ENCODE measurements at places on chromosomes 4 and X.

GRCh38 chrX:15143825-15144121 lies 126.1 kb downstream of the ASB9 start:
- H3K36me3 ChIP-seq: no peaks in the 10 kb centered on the region
- DNase-seq: no peak
- no peaks in the 10 kb centered on the region for H3K27me3 ChIP-seq
- H3K27ac ChIP-seq: no peak overlapping the region
- no peak overlapping the region for H3K4me3 ChIP-seq

- peaks cover 4% of the 10 kb centered on the region for H3K4me1 ChIP-seq
- H3K27me3 ChIP-seq: peaks cover 6% of the 10 kb centered on the region
- H3K36me3 ChIP-seq: no peaks in the 10 kb centered on the region
- no peak overlapping the region for H3K27ac ChIP-seq
- no peak overlapping the region for H3K4me3 ChIP-seq
Measured at GRCh38 chrX:1323315-1323714, 13.3 kb upstream of the IL3RA start.

GRCh38 chr4:138945401-138945800 lies 70.2 kb upstream of the NOCT start:
- H3K36me3 ChIP-seq: no peaks in the 10 kb centered on the region
- DNase-seq: no peak
- H3K4me1 ChIP-seq: no peaks in the 10 kb centered on the region
- H3K4me3 ChIP-seq: no peak overlapping the region
- H3K27ac ChIP-seq: no peak overlapping the region
- no peaks in the 10 kb centered on the region for H3K27me3 ChIP-seq

DNA sequence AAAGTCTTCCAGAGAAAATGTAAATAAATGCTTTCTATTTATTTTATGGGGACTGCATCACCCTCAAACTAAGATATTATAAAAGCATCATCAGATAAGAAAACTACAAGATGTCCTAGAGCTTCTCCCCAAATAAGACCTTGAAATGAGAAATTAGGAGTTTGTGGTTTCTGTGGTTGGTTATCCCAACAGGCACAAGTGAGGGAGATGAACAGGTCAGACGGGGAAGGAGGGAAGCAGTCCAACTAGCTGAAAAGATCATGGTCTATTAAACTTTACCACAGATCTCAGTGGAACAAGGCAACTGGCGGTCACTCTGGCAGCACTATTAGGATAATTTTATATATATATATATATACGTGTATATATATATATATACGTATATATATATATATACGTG lies 319.3 kb upstream of the GRID2 start:
- no peaks in the 10 kb centered on the region for H3K36me3 ChIP-seq
- H3K4me3 ChIP-seq: no peak overlapping the region
- no peaks in the 10 kb centered on the region for H3K4me1 ChIP-seq

GRCh38 chr4:141686146-141686775 lies 49.9 kb downstream of the IL15 start:
- H3K27me3 ChIP-seq: no peaks in the 10 kb centered on the region
- no peaks in the 10 kb centered on the region for H3K36me3 ChIP-seq
- no peak overlapping the region for H3K27ac ChIP-seq
- no peak overlapping the region for H3K4me3 ChIP-seq
- DNase-seq: no peak

GRCh38 chrX:1380672-1381233 lies 11.2 kb downstream of the SLC25A6 start:
- H3K27me3 ChIP-seq: peaks cover 17% of the 10 kb centered on the region
- DNase-seq: no peak
- no peak overlapping the region for H3K27ac ChIP-seq
- H3K36me3 ChIP-seq: peaks cover 10% of the 10 kb centered on the region

DNA sequence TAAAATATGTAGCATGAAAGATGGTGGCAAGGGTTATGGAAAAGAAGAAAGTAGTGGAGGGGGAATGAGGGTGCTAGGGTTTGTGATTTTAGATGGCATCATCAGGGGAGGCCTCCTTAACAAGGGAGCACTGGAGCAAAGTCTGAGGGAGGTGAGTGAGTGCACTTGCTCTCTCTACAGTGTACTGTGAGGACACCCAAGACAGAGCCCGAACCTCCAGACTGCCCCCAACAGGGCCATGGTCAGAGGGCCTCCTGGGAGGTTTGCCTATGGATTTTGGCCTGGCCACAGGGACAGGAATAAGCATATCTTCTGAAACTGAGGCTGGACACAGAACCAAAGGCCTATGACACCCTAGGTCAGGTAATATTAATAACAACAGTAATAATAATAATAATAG lies 21.4 kb upstream of the PJA1 start:
- H3K27ac ChIP-seq: no peak overlapping the region
- H3K4me1 ChIP-seq: peaks cover 26% of the 10 kb centered on the region
- H3K27me3 ChIP-seq: no peaks in the 10 kb centered on the region
- no peaks in the 10 kb centered on the region for H3K36me3 ChIP-seq
- H3K4me3 ChIP-seq: no peak overlapping the region
- no peak for DNase-seq

All from neural crest cell (in vitro differentiated cells).